Epithelial cell of proximal tubule (primary cell): ENCODE measurements at places on chromosomes 5 and 9.
A peak's percentile ranks its signal among the peaks of the same experiment; 100 is the strongest.

DNA sequence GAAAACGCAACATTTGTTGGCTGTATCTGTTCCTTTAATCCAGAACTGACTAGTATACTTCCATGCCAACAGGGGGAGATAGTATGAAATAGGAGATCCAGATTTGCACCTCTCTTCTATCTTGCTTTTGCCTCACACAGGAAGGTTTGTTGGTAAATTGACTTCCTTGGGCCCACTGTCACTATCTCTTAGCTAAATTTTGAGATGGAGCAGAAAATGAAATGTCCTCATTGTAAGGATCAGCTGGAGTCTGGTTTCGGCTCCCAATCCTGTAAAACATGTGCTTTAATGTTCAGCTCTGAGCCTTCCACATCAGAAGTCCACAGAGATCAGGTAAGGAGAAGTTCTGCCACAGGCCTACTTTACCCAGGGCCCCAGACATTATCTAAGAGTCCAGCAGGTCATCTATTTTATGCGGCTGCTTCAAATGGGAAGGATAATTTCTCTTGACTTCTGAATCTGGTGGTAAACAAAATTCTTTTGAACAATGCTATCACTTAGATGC lies 176.8 kb downstream of the FER start:
- no peak for DNase-seq

DNA sequence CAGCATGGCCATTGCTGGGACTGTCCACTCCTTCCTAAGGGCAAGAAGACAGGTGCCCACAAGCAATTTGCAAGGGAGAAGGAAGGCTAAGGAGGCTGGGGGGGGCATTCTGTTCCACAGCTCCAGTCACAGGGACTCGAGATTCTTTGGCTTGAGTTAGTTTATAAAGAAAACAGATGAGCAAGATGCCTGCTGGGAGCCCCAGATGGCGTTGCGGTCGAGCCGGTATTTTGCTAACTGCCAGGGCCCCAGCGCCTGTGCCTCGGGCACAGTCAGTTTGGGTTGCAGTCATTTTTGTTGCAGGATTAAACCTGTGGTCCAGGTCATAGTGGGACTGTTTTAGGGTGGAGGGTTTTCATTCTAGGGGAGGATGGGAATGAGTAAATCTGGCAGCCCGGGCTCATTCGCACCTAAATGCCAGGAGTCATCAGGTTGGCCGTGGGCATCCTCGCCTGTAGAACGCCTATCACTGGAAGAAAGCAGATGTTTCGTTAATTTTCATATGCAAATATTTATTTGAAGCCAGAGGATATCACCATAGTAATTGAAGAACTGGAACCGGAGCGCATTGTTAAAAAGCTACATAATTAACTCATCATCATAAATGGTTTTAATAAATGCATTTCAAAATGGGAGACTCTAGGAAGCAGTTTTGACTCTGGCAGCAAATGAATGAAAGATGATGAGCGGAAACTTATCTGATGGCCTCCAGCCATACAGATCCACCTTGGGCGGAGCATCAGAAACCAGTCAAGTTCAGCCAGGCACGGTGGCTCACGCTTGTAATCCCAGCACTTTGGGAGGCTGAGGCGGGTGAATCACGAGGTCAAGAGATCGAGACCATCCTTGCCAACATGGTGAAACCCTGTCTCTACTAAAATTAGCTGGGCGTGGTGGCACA lies 87.1 kb upstream of the FCN2 start:
- no peak for DNase-seq

DNA sequence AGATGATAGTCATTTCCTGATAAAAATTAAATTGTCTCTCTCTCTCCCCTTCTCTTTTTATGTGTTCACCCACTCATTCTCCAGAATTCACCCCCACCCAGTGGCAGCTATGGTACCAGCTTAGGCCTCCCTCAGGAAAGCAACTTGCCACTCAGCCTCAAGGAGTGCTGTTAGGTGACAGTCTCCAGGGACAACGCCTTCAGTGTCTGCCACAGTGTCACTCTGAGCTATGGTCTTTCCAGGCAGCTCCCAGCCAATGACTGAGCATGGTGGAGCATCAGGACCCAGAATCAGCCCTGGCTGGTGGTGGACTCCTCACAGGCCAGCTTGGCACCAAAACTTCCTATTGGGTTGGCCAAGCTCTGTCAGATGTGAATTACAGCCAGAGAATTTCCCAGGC lies 140.9 kb upstream of the PIK3R1 start:
- DNase-seq, result no peak

DNA sequence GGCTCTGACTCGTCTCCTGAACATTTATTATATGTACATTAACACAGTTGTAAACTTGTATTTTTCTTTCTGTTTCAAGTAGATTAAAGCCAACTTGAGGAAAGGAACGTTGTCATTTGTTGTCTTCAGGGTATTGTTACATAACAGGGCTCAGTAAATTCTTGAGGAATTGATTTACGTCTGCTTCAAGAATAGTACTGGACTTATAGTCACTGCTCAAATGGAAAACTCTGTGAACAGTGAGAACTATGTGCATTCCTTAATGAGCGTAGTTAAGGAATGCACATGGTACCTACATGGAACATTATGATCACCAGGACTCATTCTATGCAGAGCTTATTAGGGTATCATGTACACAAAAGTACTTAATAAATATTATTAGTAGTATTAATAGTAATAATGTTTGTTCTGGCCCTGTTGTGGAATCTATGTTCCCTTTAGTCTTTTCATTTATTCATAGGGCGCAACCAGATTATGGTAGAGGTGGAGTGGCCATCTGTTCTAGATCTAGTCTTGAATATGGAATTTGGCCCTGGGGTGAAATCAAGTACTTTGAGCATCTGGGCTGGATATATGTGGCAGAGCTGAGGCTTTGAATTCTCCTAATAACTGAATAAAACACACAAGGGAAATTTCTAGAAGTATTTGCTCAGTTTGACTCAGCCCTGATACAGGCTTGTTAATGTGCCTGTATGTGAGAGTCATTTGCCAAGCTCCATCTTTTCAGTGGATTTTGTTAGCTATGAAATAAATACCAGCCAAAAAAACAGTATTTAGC lies 108.6 kb upstream of the SH3GL2 start:
- DNase-seq, result no peak

GRCh38 chr9:112061152-112061740 lies 113.9 kb downstream of the SUSD1 start:
- peak; percentile 94 for DNase-seq

- DNase-seq, result no peak
Measured at GRCh38 chr9:27535701-27536118, 6.1 kb upstream of the MOB3B start.

- DNase-seq, result no peak
Measured at GRCh38 chr5:169106911-169107706, 193.8 kb downstream of the SLIT3 start.

- no peak for DNase-seq
Measured at GRCh38 chr5:154209591-154210081, 19.1 kb downstream of the GALNT10 start.

DNA sequence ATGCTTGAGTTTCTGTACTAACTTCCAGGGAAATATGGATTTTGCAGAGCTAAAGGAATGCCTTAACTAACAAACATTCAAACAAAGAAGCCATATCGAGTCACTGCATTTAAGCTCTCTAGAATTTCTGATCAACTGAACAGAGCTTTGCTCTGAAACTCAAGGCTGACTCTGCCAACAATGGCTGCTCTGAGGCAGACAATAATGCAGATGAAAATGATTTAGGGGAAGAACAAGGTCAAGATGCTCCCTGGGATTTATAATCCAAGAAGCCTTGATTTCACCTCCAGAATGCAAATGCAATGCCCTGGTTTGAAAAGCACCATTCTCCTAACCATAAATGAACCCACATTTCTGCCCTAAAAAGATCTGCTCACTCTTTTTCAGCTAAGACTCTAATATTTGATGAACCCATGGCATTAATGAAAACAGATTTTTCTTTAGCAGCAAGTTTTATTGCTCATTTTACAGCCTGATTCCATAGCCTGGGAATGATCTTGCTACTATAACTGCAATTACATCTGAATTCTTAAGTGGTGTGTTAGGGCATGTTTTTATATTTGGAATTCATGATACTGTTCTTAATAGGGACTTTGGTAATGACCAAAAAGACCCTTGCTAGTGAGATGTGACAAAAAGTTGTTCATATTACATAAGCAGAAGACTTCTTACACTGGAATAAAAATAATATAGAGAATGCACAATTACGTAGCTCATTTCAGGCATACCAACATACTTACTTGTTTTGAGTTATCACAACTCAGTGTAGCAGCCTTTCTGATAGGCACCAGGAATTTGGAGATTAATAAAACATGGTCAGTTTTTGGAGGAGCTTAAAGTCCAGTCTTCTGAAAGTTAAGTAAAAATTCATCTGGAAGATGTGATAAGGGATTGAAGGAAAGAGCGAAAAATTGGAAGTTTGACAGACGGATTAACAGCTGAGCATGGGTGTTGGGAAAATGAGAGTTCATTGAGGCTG lies 169.4 kb downstream of the TRPM3 start:
- no peak for DNase-seq

GRCh38 chr9:78023003-78023741 lies 8.4 kb downstream of the GNAQ start:
- DNase-seq, result peak; percentile 99

DNA sequence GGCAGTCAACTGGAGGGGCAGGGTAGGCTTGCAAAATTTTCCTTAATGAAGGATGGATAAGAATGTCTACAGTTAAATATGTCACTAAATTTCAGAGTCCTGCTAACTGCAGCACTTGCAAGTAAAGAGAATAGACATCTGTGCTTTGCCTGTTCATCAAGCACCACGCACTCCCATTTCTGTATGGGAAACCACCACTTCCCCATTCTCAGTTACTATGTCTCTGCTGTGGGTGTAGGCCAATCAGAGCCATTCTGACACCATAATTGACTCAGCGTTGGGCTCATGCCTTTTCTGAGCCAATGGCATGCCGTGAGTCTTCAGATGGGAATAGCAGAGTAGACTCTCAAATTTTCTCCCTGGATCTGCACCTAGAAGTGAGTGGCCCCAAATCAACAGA lies 247.5 kb downstream of the GABRB2 start:
- DNase-seq, result no peak

DNA sequence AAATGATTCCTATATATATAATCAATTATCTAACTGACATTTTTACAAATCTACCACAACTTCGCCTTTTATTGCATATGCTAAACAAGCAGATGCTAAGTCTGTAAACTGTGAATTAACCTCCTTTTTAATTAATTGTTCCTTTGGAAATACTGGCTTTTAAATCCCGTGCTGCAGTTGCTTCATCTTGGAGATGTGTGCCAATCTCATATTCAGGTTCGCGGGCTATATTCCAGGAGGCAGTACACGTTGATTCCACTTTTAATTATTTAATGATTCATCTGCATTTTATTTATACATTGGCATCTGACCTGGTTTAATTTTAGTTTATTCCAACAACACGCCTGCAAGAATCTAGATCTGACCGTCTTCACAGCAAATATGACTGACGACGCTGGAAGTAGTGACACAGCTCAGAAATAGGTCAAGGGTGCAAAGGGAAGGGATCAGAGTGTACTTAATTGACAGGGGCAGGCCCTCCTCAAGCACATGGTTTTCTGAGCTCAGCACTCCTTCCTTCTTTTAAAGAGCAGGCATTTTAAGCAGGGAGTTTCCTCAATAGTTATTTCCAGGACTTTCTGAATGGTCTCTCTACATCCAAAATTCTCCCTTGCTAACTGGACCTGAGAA lies 125.2 kb downstream of the GLIS3 start:
- DNase-seq, result no peak

- no peak for DNase-seq
Measured at GRCh38 chr9:130209422-130209821, 37.2 kb downstream of the NCS1 start.

GRCh38 chr9:68920921-68921320 lies 93.0 kb downstream of the PRKACG start:
- DNase-seq, result no peak

DNA sequence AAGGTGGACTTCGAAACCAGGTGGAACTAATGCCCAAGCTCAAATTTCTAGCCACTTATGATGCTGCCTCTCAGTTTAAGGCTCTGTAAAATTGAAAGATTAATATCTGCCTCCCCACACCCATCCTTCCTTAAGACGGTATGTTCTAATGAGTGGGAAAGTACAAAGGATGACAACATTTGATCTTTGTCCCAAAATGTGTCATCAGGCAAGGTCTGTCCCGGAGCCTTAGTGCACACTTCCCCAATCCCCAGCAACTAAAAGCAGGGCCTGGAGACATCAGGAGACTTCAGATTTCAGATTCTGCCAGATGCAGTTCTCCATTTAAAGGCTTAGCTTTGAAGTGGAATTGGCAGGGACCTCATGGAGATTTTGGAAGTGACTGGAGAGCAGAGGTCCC lies 316.5 kb downstream of the ASTN2 start:
- DNase-seq, result no peak

GRCh38 chr5:142040285-142040684 lies 27.5 kb upstream of the GNPDA1 start:
- no peak for DNase-seq

DNA sequence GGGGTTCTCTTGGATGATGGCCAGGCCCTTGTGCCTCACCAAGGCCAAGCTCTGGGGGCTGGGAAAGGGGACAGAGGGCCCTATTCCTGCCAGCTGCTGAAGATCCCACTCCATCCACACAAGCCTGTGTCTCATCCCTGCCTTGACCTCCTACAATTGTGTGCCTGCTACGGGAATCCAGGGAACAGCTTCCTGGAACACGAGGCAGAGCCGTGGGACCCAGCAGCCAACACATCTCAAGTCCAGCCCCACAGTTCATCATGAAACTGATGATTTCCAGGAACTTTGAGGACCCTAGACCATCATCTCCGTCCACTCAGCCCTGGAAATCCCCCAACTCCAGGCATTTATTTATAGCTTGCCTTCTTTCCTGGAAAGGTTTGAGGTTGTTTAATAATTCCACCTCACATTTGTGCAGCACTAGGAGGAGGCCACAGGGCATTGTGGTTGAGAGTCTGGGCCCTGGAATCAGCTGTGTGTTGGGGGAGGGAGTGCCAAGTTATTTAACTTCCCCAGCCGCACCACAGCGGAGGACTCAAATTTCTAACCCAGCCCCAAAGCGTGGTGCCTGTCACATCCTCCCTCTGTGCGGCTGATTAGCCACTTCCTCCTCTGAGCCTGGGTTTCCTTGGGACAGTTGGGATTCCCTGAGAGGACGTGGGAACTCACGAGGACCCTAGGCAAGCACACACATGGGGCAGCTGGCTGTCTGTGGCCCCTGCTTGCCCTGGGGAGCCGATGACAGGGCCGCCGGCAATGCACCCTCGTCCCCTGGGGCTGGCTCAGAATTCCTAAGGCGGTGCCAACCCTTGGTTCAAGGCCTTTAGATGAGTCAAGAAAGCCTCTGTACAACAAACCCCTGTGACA lies 58.2 kb upstream of the GGTA1 start:
- DNase-seq, result no peak

GRCh38 chr5:178793151-178793550 lies 62.7 kb upstream of the ZNF354A start:
- DNase-seq, result no peak

GRCh38 chr9:121260457-121261106 lies 7.4 kb upstream of the GSN start:
- DNase-seq, result no peak

GRCh38 chr9:126516936-126517832 lies 96.5 kb upstream of the LMX1B start:
- DNase-seq, result no peak

DNA sequence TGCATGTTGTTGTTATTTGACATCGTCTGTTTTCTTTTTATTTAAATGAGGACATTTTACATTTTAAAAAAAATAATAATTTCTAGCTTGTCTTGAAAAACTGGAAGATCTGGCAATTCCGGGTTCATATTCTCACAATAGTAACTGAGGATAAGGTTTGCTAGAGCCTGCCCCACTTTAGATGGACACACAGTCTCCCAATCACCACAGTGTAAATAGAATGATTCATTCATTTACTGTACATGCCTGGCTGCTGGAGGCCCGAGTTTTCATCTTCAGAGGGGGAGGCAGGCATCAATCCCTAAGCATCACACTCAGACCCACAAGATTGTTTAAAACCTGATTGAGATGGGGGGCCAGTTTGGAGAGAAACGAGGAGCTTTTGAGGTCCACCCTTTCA lies 2039.7 kb upstream of the WWC1 start:
- no peak for DNase-seq
